Stimulated activated CD8-positive, alpha-beta memory T cell treated with anti-CD3 and anti-CD28 coated beads, Interleukin-4, amount 100 ng/mL, for 1 hour (primary cell): ENCODE measurements at places on chromosomes 16 and 17.

DNA sequence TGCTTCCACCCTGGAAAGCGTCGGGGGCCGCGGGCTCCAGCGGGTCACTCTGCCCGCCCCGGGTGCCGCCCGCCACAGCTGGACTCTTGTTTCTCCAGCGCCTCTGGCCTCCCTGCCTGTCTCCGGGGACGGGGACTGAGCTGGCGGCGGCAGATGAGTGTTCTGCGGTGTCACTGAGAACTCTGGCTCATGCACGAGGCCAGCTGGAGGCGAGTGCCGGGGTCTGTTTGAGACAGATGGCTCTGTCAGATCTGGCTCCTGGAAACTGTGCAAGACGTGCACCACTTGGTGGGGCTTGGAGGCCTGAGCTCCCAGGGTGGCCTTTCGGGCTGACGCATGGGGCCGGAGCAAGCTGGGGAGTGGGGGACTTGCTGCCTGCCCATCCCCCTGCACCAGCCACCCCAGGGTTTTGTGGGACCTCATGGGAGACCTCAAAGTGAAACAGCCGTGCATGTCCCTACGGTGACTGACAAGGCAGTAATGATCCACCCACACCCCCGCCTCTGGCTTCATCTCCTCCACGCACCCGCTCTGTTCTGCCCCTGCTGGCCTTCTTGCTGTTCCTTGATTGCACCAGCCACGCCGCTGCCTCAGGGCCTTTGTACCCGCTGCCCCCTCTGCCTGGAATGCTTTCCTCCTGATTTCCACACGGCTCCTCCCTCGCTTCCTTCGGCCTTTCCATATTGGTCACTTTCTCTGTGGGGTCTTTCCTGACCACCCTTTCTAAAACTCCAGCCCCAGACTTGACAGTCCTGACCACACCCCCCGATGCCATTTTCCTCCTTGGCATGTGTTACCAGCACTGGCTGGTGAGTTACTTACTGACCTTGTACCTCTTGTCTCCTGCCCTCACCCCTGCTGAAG is 174.9 kb upstream of the CIBAR2 start:
- no peak for DNase-seq

- DNase-seq: no peak
Measured at GRCh38 chr17:42537156-42537805, 1.2 kb downstream of the NAGLU start.

DNA sequence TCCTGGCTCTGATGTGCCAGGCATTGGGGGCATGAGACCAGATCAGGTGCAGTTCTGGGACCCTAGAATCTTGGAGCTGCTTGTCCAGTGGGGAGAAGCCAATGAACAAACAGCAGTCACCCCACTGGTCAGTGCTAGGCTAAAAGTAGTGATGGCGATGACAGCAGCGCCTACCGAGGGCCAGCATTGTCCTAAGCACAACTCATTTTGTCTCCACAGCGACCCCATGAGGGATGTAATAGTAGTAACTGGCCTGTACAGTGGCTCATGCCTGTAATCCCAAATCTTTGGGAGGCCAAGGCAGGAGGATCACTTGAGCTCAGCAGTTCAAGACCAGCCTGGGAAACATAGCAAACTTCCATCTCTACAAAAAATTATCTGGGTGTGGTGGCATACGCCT is 6.2 kb downstream of the SMCR8 start:
- DNase-seq: no peak

DNA sequence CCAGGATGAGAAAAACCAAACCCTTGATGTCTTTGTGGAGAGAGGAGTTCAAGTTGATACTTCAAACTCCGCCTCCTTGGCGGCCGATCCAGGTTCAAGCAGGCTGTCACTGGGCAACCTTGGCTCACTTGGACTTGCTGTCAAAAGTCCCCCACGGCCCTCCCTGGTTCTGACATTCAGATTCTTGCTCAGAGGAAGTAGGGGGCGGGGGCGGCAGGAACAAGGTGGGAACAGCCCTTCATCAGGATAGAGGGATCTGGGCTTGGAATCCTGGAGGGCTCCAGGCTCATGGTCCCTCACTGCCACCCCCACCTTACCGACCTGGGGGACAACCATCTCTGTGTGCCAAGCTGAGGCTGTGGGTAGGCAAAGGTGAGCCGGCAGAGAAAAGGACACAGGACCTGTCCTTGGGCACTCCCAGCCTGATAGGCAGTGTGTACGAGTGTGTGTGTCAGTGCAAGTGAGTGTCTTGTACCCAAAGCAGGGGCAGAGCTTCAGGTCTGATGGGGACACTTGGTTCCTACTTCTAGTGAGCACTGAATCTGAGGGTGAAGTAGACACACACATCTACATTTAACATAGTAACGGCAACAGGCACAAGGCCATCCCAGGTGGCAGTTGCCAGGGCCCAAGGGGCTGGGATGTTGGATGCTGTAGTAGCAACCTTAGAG is 6.6 kb upstream of the TSPOAP1 start:
- DNase-seq: no peak

- no peak for DNase-seq
Measured at GRCh38 chr17:76732734-76733617, 4.2 kb downstream of the SRSF2 start.
